ENCODE measurements at places on chromosomes 5 and 9.

DNA sequence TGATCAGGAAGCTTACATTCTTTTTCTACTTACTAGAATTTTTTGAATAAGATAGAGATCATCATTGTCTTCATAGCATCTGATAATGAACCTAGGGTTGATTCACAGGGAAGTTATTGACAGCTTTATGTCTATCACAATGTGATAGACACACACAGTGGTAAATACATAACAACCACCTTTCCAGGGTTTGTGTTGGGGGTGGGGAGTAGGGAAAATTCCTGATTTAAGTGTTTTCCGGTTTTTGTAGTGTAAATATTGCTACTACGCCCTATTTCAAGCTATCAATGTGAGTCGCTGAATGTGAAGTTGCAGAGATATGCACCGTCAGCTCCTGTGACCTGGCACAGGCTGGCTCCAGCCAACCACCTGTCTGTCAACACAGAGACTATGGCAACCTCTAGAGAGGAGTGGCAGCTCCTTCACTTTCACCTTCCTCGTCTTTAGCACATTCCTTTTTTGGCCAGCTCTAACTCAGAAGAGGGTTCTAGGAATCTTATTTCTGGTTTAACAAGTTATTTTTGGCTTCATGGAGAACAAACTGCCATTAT is 224.9 kb downstream of the MAT2B start:
- no peak for DNase-seq

GRCh38 chr5:1720396-1721110 is 79.1 kb downstream of the MRPL36 start:
- no peak for DNase-seq

GRCh38 chr5:172150514-172151425 is 37.3 kb downstream of the STK10 start:
- no peak for DNase-seq

DNA sequence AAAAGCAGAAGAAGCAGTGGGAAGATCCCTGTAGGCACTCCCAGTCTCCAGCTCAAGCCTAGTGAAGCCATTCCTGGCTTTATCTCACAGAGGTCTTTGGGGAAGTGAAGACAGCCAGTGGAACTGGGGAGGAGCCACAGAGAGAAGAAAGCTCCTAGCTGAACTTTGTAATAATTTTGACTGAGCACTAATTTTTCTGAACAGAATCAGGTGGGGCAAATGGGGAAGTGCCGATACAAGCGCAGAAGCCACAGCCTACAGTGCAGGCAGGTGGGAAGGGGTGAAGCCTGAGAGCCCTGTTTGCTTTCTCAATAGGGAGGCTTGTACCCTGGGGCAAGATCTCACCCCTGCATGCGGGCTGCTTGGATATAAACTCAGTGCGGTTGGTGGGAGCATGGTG is 48.4 kb upstream of the SNAPC3 start:
- no peak for DNase-seq

DNA sequence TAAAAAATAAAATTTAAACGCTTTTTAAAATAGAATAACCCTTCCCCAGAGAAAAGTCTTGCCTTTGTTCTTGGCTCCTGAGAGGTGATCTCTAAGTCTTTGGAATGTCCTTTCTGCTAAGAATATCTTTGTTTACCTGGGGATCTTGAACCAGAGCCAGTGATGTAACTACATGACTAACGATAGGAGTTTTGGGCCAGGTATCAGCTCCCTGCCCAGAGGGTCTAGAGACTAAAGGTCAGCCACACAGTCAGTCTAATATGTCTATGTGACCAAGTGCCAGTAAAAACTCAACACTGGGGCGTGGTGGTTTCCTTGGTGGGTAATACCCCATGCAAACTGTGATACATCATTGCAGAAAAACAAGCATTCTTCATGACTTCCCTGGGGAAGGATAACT is 1351.9 kb upstream of the C9orf72 start:
- no peak for DNase-seq

- no peak for DNase-seq
Measured at GRCh38 chr5:153818626-153819025, 220.1 kb downstream of the FAM114A2 start.
